ENCODE measurements at places on chromosomes 5 and 9.

DNA sequence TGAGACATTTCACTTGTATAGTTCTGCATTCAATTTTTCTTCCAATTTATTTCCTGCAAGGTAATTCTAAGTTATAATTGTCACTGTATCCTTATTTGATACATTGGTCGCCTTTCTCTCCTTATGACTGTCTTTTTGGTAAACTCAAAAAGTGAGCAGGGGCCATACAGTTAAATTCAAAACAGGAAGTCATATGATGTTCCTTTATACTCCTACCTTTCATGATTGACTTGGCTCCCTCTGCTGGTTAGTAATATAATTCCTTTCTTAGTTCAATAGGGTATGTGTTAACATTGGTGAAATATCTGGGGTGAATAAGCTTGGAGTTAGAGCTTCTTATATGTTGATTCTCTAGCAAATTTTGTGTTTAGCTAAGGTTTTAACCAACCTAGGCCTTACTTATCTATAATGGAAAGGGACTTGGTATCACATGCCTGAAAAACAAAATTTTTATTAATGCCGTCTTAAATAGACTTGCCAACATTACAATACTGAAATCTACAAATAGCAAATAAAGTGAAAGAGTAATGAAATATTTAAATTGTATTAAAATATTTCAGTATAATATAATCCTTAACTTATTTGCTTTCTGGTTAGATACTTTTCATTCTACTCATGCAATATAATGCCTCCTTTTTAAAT is 6.0 kb upstream of the NIPBL start:
- DNase-seq: peak; percentile 35

- no peak for DNase-seq
Observed at GRCh38 chr5:71895546-71895945, 176.5 kb downstream of the CARTPT start.

DNA sequence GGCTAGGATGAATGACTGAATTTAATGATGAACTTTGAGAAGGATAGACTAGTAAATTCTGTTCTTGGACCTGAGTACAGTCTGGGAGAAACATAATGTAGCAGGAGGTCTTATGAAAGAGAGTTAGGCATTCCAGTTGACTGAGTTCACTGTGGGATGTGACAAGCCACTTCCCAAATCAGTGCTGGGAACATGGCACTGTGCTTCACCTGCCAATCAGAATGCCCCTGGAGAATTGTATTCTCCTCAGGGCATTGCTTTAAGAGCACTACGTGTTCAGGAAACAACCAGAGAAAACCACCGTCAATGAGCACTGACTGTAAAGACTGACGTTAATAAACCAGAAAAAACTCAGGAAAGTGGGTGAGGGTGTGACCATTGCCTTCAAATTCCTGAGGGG is 1.2 kb downstream of the CCDC107 start:
- DNase-seq: no peak

GRCh38 chr5:60487476-60487875 is 212.5 kb downstream of the DEPDC1B start:
- no peak for DNase-seq

- no peak for DNase-seq
Observed at GRCh38 chr5:137342764-137343163, 156.4 kb downstream of the SPOCK1 start.

DNA sequence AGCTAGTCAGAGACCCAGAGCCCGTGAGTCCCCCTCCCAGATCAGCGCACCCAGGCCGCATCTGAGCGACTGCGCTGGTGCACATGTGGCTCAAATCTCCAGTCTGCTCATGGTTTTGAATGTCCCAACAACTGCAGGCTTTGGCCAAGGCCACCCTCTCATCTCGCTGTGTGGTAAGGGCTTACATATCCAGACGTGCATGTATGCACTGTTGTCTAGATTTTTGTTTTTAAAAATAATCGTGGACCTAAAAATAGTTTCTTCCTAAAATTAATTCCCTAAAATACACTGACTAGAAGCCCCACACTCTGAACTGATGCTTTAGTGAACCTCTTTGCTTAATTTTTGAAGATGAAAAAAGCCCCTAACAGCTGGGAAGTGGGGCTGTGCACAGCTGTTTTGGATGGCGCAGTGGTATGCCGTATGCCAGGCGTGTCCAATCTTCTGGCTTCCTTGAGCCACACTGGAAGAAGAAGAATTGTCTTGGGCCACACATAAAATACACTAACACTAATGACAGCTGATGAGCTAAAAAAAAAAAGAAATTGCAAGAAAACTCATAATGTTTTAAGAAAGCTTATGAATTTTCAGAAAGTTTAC is 143.0 kb upstream of the LHFPL2 start:
- DNase-seq: no peak

- no peak for DNase-seq
Observed at GRCh38 chr9:7828334-7828733, 28.8 kb upstream of the DMAC1 start.

DNA sequence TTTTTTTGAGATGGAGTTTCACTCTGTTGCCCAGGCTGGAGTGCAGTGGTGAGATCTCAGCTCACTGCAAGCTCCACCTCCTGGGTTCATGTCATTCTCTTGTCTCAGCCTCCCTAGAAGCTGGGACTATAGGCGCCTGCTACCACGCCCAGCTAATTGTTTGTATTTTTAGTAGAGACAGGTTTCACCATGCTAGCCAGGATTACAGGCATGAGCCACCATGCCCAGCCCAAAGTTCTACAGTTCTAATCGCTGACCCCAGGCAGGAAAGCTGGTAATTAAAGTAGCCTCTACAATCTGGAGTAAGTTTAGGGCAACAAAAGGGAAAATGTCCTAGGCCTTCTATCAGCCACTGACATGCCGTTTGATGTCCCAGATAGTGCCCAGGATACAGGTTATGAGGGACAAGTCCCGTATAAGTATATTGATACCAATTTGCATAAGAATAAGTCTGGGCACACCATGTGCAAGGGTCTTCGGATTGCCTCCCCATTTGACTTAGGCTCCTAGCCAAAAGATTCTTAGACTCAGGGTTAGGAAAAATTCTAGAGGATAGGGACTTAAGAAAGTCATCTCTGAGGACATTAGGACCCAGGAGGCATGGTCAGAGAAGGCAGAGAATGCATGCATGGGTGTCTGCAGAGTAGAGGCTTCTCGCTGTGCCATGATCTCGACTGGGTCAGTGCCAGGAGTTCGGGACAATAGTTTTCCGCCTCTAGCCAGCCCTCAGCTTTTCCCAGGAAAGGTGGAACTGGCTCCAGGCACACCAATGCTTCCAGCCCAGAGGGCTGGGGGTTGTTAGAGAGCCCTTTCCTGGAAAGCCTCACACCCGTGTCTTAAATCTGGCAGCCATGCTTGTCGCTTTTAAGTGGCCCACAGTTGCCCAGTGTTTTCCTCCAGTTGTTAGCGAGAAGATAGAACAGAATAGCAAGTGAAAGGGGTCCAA is 1111.1 kb downstream of the TAF11L14 start:
- no peak for DNase-seq

All from cerebellum (tissue), 4 donors.